Effector memory CD4-positive, alpha-beta T cell (primary cell): ENCODE measurements at places on chromosomes 5 and 9.
A peak's percentile ranks its signal among the peaks of the same experiment; 100 is the strongest.

- DNase-seq = no peak
Measured at GRCh38 chr9:4435197-4435596, 55.1 kb upstream of the SLC1A1 start.

DNA sequence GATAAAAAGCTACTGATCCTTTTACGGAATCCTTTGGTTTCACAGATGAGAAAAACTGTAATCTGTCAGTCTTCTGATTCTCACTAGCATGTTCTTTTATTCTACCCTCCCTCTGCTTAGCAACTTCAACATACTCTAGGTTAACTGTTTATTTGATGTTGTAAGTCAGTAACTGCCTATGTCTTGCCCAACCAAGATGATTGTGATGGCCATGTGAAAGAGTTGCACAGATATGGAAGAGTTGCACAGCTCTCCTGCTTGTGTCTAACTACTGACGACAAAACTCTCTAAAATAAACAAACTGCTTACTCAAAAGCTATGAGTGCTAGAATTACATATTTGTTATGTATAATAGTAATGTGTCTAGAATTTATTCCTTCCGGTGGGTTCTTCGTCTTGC lies 227.3 kb upstream of the DAB2 start:
- no peak for DNase-seq

- no peak for DNase-seq
Measured at GRCh38 chr9:20658677-20659473, 25.2 kb upstream of the FOCAD start.

DNA sequence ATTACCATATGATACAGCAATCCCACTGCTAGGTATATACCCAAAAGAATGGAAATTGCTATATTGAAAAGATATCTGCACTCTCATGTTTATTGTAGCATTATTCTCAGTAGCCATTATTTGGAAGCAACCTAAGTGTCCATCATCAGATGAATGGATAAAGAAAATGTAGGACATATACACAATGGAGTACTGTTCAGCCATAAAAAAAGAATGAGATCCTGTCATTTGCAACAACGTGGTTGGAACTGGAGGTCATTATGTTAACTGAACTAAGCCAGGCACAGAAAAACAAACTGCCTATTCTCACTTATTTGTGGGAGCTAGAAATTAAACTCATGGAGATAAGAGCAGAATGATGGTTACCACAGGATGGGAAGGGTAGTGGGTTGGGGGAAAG lies 63.1 kb upstream of the TTC23L start:
- DNase-seq = no peak

- no peak for DNase-seq
Measured at GRCh38 chr5:21649969-21650368, 1203.2 kb downstream of the CDH12 start.

- DNase-seq = no peak
Measured at GRCh38 chr9:84456527-84456926, 116.0 kb upstream of the SLC28A3 start.

DNA sequence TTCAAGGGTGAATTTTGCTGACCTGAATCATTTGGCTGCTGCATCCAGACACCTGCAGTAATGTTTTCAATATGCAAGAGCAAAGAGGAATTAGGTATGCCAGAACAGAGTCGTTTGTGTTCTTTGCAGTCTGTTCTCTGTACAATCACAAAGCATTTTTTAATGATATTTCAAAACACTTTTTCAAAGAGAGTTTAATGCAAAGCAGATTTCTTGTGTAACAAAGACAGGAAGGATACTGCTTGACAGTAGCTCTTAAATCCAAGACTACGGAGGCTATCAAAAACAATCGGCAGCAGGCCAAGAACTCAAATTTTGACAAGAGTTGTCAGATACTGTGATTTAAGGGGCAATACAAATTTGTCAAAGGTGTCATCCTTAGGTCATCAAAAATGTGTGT lies 341.9 kb downstream of the GADD45G start:
- no peak for DNase-seq

GRCh38 chr9:37769306-37769705 lies 15.6 kb downstream of the EXOSC3 start:
- no peak for DNase-seq

DNA sequence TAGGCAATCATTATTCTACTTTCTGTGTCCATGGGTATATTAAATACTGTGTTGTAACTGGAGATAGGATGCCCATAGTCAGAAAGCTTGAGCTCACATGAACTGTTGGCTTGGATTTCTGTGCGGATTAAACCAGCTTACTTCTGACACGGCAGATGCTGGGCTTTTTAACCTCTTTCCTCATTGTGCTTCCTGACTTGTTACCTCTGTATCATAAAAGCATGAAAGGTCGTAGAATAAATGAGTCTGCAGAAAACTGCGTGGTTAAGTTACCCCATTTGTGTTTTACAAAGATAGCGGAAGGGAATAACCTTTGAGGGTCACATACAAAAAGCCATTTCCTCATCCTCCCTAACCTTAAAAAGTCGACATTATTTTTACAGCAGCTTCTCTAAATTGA lies 199.5 kb upstream of the DMRT1 start:
- no peak for DNase-seq

DNA sequence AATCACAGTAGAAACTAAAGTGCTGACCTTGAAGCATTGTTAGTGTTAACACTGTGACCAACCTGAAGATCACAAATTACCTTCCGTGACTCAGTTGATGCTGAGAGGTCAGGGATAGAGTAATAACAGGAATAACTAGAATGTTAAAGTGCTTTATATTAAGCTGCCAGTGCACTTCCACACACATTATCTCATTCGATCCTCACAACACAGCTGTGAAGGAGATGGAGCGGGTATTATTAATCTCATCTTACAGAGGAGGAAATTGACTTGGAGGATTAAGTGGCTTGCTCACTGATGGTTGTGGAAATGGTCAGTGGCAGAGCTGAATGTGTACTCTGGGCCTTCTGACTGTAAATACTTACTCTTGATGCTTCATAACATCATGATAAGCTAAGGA lies 252.5 kb upstream of the DMRT1 start:
- DNase-seq = no peak

- DNase-seq = no peak
Measured at GRCh38 chr5:72608297-72608696, 101.1 kb upstream of the ZNF366 start.

- no peak for DNase-seq
Measured at GRCh38 chr5:10775646-10776045, 14.6 kb upstream of the DAP start.

DNA sequence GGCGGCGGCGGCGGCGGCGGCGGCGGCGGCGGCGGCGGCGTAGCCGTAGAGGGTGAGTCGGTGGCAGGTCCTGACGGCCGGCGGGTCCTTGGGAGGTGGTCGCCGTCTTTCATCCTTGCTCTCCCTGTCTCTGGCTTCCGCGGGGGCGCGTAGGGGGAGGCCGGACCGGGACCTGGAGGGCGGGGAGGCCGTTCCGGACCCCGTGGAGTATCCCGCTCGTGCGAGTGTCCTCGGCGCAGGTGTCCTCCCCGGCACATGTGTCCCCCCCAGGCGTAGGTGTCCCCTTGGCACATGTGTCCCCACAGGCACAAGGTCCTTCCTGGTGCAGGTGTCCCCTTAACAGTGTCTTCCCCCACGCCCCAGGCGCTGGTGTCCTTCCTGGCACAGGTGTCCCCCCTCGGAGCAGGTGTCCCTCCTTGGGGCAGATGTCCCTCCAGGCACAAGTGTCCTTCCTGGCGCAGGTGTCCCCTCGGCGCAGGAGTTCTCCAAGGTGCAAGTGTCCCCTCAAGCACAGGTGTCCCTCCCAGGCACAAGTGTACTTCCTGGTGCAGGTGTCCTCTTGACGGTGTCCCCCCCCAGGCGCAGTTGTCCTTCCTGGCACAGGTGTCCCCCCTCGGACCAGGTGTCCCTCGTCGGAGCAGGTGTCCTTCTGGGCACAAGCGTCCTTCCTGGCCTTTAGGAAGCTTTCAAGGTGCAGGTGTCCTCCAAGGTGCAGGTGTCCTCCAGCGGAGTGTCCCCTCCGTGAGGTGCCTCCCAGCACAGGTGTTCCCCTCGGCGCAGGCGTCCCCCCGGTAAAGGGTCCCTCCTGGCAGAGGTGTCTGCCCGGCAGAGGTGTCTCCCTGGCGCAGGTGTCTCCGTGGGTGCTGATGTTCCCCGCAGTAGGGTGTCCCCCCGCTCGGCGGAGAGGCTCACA lies 519 bp downstream of the EXOC3 start:
- peak; percentile 9 for DNase-seq

GRCh38 chr5:151491062-151491461 lies 43.7 kb downstream of the SLC36A1 start:
- DNase-seq = no peak

GRCh38 chr9:89022001-89022759 lies 30.9 kb downstream of the S1PR3 start:
- DNase-seq = no peak

- DNase-seq = no peak
Measured at GRCh38 chr5:135508496-135509005, 27.2 kb downstream of the NEUROG1 start.

- DNase-seq = no peak
Measured at GRCh38 chr9:116688806-116689485, 1.8 kb downstream of the TRIM32 start.

GRCh38 chr5:14838396-14839319 lies 32.9 kb downstream of the ANKH start:
- DNase-seq = no peak

DNA sequence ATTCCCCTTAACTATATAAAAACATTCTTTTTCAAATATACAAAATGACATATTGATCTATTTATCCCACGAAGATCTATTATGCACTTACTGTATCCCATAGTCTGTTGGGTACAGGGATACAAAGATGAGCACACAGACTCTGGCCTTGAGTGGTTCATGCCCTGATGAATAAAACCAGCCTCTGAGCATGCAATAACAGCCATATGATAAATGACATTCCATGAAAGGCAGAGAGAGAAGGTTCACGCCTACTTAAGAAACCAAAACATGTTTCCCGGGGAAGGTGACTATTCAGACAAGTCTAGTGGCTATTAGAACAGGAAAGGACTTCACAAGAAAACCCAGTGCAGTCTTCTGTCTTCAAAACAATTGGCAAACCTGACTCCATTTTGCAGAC lies 406.2 kb upstream of the BRINP1 start:
- DNase-seq = no peak

GRCh38 chr5:138455232-138455930 lies 9.9 kb upstream of the EGR1 start:
- DNase-seq = no peak

DNA sequence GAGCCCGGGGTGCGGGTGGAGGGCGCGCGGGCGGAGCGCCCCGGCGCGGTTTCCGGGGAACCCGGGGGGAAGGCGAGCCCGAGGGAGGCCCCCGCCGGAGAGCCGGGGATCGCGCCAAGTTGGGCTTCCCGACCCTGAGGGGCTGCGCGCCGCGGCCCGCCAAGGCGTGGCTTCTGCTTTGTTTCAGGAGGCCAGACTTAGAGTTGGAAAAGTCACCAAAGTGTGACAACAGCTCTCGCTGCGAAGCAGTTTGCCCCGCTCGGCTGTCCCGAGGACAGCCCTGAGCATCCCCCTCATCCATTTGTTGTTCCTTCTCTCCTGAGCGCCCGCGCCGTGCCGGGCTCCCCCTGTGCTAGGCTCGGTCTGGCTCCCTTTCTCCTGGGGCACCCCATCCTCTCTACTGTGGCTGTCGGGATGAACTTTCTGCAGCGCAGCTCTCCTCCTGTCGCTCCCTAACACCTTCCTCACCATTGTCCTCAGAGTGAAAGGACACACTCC lies 410 bp downstream of the GLIPR2 start:
- DNase-seq = no peak

DNA sequence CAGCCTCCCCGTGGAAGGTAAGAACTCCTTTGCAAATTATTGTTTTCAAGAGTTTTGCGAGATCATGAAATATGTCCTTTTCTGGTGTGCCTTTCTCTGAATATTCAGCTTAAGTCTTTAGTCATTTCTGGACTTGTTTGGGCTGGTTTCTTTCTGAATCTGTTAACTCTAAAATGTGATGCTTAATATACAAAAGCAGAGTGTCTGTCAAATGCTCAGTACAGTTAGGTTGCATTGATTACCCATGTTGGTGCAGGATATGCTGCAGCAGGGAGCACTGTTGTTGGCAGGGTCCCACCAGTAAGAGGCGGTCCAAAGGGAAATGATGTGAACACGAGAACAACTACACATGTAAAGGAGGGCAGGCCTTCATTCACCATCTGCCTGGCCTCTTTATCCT lies 47.7 kb downstream of the SPTAN1 start:
- DNase-seq = no peak

DNA sequence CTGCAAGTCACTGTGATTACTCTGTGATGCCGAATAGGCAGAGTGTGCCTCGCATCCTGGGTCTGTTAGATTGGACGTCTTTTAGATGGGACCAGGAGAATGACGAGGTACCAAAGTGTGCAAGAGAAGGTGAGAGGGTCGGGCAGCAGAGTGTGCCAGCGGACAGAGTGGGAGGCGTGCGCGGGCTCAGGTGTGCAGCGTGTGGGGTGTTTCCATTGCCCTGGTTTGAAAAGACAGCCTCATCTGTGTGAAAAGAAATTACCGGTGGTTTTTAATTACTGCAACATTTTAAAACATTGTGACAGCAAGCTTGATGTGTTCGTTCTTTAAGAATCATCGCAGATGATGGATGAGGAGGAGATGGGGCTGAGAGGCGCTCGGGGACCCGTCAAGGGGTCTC lies 4.2 kb upstream of the FAM163B start:
- no peak for DNase-seq

DNA sequence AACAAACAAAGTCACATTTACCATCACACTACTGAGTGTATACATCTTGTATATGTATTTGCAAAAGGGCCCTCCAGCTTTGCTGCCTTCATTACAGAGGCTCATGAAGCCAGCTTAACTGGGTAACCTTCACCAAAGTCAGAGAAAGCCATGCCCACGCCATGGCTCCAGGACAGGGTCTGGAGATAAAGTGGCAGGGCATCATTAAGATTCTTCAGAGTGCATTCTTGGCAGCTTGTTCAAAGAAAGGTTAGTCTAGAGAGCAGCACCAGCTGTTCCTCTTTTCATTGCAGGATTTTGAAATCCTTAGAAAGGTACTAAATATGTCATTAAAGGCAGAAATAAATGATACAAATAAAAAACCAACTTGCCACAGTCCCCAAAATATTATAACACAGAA lies 333.2 kb downstream of the NDUFS4 start:
- DNase-seq = no peak

- DNase-seq = no peak
Measured at GRCh38 chr5:50665091-50665490, 1.3 kb upstream of the PARP8 start.

GRCh38 chr5:95261437-95262175 lies 23.3 kb downstream of the MCTP1 start:
- DNase-seq = no peak

GRCh38 chr5:173302546-173303155 lies 25.6 kb downstream of the STC2 start:
- DNase-seq = no peak

DNA sequence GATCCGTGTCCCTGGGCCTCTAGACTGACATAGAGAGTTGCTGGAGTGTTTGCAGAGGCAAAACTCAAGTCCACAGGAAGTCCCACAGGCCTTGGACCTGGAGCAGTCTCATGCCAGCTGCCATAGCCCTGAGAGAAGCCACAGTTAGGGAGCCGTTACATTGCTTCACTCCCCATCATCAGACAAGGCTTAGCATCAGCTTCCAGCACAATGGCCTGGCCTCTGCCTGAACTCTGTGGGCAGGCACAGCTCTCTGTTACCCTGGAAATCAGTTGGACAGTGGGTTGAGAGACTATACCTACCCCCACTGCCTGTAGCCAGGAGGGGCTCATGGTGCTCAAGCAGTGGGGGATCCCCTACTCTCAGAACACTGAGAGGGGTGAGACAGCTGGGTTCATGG lies 16.2 kb upstream of the C9orf72 start:
- no peak for DNase-seq
